Cortex of kidney (tissue), 1 donor: ENCODE measurements at places on chromosomes 7 and 10.

GRCh38 chr10:129274748-129275474, 192.1 kb upstream of the MGMT start:
- no peak for DNase-seq

DNA sequence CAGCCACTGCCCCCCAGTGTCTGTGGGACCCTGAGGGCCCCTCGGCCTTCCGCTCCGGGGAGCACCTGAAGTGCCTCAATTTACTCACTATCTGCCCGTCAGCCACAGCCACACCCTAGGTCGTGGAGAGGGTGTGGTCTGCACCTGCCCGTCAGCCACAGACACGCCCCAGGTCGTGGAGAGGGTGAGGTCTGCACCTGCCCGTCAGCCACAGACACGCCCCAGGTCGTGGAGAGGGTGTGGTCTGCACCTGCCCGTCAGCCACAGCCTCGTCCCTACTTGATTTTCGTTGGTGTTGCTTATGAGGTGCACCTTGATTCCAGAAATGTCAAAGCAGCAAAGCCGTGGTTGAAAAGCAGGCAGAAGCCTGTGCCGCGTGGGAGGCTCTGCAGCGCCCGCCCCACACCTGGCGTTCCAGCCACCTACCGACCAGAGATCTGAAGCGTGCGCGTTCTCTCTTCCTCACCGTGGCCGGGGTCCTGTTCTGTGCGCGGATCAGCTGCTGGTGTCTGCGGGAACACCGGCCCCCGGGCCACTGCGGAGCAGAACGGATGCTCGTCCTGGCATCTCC, 101.6 kb downstream of the DYNC2I1 start:
- DNase-seq = no peak

DNA sequence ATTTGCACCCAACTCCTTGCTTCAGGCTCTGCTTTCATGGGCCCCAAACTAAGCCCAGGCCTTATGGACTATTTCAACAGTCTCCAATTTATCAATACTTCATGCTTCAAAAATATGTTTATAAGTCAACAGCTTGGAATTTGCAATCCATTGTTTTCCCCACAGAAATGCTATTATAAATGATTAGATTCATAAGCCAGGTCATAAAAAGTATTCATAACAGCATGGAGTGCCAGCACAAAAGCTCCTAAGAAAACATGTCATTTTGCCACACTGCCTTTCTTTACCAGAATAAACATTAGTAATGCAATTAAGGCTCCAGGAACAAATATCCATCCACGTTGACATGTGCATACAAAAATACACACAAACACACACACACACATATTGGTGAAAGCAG, 30.1 kb downstream of the OSBPL3 start:
- DNase-seq = no peak

GRCh38 chr7:157403646-157404401, 67.0 kb downstream of the DNAJB6 start:
- no peak for DNase-seq

GRCh38 chr7:130841416-130841815, 107.4 kb upstream of the KLF14 start:
- no peak for DNase-seq

GRCh38 chr10:68333058-68333395, 299 bp upstream of the PBLD start:
- no peak for DNase-seq

- no peak for DNase-seq
These were observed 14.1 kb downstream of the FOXL3 start for GRCh38 chr7:303884-304573.

GRCh38 chr7:106863274-106863997, 1.6 kb upstream of the PIK3CG start:
- DNase-seq = no peak

GRCh38 chr10:127762925-127763324, 25.9 kb downstream of the FOXI2 start:
- DNase-seq = no peak

DNA sequence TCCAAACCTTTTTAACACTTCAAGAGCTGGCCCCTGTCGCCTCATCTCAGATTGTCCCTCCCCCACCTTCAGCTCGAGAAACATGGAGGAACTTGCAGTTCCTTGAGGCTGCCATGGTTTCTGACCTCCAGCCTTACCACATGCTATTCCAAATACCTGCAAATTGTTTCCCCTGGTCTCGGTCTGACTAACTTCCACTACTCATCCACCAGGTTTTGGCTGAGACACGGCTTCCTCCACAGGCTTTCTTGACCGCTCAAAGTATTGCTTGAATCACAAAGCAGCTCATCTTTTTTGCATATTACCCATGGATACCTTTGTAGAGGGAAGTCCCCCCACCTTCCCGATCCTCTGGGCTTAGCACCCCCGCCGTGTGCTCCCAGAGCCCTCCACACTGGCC, 5.2 kb upstream of the SAMD8 start:
- DNase-seq = no peak

- DNase-seq = no peak
These were observed 66.7 kb downstream of the ST7 start for GRCh38 chr7:117019786-117020590.

DNA sequence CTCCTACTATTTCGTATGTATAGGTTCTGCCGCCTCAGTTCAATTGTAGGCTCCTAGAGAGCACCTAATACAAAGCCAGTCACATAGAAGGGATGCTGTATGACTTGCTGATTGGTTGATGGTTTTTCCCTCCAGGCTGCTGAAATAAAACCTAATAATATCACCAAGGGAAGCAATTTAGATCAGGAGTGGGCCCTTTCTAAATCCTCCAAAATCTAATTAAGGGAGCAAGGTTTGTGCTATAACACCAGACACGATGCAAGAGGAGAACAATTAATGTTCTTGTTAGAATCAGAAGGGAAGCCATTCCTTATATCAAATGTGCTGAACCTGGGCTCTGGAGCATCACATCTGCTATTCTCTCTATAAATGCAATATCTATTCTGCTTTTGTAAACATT, 42.0 kb upstream of the SLC13A1 start:
- DNase-seq = no peak

DNA sequence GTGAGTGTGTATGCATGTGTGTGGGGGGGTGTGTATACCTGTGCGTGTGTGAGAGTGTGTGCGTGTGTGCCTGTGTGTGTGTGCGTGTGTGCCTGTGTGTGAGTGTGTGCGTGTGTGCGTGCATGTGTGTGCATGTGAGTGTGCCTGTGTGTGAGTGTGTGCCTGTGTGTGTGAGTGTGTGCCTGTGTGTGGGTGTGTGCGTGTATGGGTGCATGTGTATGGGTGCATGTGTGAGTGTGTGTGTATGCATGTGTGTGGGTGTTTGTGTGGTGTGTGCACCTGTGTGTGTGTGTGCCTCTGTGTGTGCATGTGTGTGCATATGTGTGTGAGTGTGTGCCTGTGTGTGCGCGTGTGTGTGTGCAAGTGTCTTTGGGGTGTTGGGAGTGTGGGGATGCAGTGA, 6.4 kb downstream of the ANTXRL start:
- no peak for DNase-seq

GRCh38 chr7:106895246-106895864, 30.3 kb downstream of the PIK3CG start:
- DNase-seq = no peak

- DNase-seq = no peak
These were observed 587 bp upstream of the CELF2 start for GRCh38 chr10:11017000-11017569.

GRCh38 chr10:20954519-20954918, 57.4 kb upstream of the NEBL start:
- DNase-seq = no peak

GRCh38 chr7:45159296-45159695, 1.7 kb downstream of the RAMP3 start:
- no peak for DNase-seq
